ENCODE measurements at places on chromosomes 5 and 9.

DNA sequence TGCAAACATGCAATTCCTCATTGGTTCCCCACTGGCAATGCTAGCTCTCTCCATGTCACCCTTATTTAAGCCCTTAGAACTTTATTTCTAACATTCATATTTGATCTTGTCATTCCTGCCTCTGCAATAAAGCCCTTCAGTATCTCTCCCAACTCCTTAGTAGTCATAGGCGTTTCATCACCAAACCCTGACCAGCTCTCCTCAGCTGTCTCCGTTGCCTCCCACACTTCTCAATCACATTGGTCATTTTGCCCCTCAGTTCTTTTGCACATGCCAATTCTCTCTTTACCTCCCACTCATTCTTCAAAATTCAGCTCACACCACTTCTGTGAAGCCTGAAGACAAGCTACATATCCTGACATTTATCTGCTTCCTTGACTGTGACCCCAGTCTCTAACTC is 2.8 kb upstream of the RUSC2 start:
- no peak for DNase-seq

- no peak for DNase-seq
Observed at GRCh38 chr5:133565993-133566392, 46.3 kb downstream of the FSTL4 start.

DNA sequence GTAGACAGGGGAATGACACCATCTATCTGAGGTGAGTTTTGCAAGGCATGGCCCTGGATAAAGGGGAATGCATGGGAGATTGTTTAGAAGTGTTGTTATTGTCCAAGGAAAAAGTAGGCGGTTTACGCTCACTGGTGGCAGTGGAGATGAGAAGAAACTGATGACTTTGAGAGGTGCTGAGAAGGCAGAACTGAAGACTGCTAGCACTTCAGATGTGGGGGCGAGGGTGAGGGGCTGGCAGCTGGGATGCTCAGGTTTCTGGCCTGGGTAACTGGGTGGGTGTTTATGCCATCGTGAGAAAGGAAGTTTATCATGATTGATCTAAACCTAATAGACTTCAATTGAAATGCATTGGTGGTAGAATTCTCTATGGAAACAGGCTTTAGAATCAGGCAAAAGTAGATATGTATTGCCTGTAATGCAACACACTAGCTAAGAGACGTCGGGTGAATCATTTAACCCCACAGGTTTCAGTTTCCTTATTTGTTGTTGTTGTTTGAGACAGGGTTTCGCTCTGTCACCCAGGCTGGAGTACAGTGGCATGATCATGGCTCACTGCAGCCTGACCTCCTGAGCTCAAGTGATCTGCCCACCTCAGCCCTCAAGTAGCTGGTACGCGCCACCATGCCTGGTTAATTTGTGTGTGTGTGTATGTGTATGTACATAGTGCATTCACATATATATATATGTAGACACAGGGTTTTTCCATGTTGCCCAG is 123.5 kb downstream of the SLC24A2 start:
- DNase-seq, result no peak

- DNase-seq, result no peak
Observed at GRCh38 chr9:112184946-112185345, 9.8 kb upstream of the SUSD1 start.

- DNase-seq, result no peak
Observed at GRCh38 chr9:137709411-137710101, 90.8 kb downstream of the EHMT1 start.

- no peak for DNase-seq
Observed at GRCh38 chr5:123012321-123012720, 24.2 kb downstream of the PPIC start.

- no peak for DNase-seq
Observed at GRCh38 chr5:137937994-137938750, 48.9 kb downstream of the PKD2L2 start.

GRCh38 chr5:36584009-36584875 is 22.2 kb upstream of the SLC1A3 start:
- no peak for DNase-seq

GRCh38 chr9:97755618-97756267 is 58.6 kb upstream of the XPA start:
- no peak for DNase-seq

GRCh38 chr9:87888501-87888900 is 5.8 kb downstream of the SPATA31E1 start:
- no peak for DNase-seq

GRCh38 chr9:111158999-111159398 is 120.7 kb upstream of the LPAR1 start:
- DNase-seq, result no peak

- peak; percentile 24 for DNase-seq
Observed at GRCh38 chr5:14869668-14870164, 1.9 kb downstream of the ANKH start.

DNA sequence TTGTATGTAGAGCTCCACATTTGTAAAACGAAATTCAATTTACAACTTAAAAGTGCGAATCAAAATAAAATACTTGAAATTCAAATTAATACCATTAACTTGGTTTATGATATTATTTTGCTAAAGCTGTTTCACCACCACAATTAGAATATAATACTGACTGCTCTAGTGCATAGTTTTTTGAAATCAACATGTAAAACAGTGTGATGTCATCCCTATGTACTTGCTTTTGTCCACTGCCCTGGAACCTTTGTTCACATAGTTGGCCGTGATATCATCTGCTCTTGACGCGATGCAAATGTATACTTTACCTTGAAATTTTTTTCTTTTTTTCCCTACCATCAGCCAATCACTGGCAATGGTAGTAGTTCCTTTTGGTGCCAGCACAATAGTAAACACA is 125.4 kb downstream of the PARP8 start:
- DNase-seq, result no peak

DNA sequence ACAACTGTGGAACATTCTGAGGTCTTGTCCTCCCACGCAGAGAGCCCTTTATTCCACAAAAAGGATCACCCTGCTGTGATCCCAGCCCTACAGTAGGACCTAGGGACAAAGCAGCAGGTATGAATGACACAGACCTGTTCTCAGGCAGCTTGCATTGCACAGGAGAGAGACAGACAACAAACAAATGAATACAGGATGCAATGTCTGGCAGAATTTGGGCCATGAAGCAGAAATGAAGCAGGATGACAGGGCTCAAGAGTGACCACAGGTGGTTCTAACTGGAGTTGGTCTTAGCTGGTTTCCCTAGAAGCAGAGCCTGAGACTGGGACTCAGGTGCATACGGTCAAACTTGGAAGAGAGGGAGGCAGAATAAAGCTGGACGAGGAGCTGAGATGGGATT is 388.8 kb downstream of the CDK5RAP2 start:
- DNase-seq, result no peak

DNA sequence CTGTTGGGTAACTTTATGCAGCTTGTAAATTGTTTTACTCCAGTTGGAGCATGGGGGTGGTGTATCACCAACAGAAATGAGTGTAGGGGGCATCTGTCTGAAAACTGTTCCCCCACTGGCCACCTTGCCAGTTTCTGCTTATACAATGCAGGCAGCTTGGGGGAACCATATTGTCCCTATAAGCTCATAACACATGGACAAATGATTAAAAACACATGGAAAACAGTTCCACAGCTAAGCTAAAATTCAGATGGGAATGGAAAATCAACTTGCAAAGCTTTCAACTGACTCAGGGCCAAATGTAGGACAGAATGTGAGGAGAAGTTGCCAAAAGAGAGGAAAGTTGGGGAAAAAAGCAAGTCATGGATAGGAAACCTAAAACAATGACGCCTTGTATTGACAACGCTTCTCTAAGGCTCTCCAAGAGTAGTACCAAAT is 7.9 kb upstream of the CER1 start:
- no peak for DNase-seq

DNA sequence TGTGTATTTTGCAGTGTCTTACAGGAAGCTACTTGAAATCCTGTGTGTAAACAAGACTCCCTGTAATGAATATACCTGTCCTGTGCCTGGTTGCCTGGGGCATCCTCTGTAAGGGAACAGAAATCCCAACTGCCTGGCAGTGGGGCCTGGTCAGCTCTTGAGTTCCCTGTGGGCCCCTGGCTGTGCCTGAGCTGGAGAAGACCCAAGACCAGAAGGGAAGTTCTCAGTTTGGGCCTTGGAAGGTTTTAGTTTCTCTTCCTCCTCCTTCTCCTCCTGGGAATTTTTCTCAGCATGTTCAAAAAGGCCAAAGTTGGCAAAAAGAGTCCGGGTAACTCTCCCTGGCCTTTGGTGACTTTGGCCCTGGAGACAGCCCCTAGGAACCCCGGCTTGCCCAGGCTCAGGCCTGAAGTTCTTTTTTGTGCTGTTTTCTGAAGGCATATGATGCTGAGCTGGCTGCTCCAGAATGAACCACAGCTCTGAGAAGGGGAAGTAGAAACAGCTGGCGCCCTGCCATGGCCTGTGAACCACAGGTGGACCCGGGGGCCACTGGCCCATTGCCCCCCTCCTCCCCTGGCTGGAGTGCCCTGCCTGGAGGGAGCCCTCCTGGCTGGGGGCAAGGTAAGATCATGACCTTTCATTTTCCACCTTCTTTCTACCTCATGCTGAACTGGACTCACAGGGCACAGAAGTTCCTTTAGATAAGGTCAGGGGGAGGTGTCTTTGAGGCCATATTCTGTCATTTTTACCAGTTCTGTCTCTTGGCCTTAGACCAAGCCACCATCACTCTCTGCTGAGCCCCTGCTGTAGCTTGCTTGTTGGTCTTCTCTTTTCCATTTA is 5.8 kb downstream of the TMEM268 start:
- DNase-seq, result no peak

DNA sequence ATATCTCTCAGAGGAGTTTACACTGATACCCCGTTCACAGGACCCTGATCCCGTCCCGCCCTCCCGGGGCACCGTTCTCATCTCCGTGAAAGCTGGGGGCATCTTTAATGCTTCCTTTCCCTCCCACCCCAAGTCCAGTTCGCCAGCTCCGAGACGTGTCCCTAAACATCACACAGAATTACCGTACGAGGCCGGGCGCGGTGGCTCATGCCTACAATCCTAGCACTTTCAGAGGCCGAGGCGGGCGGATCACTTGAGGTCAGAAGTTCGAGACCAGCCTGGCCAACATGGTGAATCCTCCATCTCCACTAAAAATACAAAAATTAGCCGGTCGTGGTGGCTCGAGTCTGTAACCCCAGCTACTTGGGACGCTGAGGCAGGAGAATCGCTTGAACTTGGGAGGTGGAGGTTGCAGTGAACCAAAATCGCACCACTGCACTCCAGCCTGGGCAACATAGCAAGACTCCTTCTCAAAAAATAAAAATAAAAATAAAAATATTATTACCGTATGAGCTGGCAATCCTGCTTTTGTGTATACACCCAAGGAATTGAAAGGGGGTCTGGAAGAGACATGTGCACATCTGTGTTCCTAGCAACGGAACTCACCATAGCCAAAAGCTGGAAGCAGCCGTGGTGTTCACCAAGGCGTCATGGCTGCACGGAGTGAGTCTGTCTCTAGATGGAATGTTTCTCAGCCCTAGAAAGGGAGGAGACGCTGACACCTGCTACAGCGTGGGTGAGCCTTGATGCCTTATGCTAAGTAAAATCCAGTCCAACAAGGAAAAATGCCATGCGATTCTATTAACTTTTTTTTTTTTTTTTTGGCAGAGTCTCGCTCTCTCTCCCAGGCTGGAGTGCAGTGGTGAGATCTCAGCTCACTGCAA is 1.2 kb upstream of the ABO start:
- no peak for DNase-seq

- no peak for DNase-seq
Observed at GRCh38 chr9:26457151-26457550, 435.5 kb downstream of the CAAP1 start.

DNA sequence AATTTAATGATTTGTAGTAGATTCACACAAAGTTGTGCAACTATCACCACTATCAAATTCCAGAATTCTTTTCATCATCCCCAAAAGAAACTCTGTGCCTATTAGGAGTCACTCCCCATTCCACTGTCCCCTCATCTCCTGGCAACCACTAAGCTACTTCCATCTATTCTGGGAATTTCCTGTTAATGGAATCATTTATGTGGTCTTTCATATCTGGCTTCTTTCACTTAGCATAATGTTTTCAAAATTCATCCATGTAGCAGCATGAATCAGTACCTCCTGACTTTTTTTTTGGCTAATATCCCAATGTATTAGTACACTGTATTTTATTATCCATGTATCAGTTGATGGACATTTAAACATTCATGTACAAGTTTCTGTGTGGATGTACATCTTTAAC is 157.6 kb downstream of the TTC39B start:
- DNase-seq, result no peak

DNA sequence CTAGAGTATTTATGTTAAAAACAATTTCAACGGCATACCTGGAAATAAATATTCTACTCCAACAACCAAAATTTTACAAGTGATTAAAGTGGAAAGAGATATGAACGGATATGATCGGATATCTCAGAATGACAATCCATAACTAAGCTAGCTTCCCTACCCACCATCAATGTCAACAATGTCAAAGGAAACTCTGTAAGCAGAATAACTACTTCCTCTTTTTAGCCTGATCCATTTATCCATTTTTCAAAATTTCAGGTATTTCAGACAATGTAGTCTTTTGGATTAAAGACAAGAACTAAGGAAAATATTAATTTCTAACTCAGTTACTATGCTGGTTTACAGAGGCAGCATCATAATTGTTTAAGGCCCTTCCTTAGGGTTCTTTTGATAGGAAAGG is 188.7 kb downstream of the DENND1A start:
- DNase-seq, result no peak

DNA sequence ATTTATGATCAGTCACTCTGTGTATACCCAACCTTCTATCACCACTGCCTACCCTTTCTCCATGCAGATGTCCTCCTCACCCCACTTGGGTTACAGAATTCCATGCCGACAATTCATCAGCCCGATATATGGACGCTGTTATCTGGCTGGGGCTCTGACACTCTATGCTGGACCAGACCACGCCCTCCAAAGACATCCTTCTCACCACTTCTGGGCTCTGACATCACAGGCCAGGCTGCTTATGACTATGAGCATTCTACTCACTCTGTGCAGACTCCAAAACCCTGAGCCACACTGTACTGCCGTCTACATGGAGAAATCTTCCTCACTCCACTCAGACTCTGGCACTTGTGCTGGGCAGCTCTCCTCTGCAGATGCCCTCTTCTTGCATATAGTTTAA is 7.6 kb upstream of the AK3 start:
- no peak for DNase-seq

GRCh38 chr9:134666208-134666607 is 24.6 kb downstream of the COL5A1 start:
- DNase-seq, result no peak

DNA sequence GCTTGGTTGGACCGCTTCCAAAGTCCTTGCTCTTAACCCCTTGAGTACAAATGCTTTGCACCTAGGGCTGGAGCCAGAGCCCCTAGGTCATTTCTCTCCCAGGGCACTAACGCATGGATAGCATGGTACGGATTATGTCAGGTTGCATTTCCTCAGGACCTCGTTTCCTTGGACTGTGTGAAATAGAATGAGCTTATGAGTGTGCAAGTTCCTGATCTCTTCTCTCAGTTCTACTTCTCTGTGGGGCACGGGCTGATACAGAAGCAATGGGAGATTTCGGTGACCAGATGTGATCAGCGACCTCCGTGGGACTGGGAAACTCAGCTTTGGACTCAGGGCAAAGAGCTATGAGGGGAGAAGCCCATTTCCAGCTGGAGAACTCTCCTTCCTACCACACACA is 14.2 kb downstream of the SPARC start:
- no peak for DNase-seq

- DNase-seq, result no peak
Observed at GRCh38 chr9:12954441-12954840, 179.6 kb downstream of the LURAP1L start.
